ENCODE measurements at places on chromosomes 2 and 18.

DNA sequence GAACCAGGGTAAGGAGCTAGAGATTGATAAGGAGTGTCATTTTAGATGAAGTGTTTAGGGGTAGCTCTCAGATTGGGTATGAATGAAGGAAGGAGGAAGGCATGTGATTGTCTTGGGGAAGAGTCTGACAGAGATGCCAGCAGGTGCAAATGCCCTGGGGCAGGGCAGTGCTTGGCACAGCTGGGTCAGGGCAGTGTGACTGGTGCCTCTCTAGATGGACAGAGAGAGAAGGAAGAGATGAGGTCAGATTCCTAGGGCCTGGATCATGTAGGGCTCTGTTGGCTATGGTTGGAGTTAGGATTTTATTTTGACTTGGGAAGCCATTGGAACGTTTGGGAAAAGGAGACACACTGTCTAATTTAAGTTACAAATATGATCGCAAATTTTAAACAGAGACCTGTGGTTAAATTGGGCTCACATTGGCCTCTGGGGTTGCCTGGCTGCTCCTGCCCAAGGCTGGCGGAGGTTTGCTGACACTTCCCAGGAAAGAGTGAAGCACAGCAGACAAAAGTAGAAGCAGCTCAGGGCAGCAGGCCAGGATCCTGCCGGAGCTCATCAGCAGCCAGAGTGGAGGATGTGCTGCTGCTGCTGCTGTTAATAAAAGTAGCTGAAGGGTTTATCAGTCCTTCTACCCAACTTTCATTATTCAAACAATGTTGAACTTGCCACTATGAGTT, 32.7 kb upstream of the FHL2 start:
- no peak for DNase-seq

- DNase-seq, result no peak
These were observed 165.5 kb upstream of the HAAO start for GRCh38 chr2:42957861-42958301.

GRCh38 chr2:105487142-105488069, 88.6 kb upstream of the FHL2 start:
- no peak for DNase-seq

GRCh38 chr2:38601463-38602135, 1.1 kb downstream of the HNRNPLL start:
- DNase-seq, result no peak

- no peak for DNase-seq
These were observed 501.1 kb downstream of the CNTNAP5 start for GRCh38 chr2:124526221-124526620.

DNA sequence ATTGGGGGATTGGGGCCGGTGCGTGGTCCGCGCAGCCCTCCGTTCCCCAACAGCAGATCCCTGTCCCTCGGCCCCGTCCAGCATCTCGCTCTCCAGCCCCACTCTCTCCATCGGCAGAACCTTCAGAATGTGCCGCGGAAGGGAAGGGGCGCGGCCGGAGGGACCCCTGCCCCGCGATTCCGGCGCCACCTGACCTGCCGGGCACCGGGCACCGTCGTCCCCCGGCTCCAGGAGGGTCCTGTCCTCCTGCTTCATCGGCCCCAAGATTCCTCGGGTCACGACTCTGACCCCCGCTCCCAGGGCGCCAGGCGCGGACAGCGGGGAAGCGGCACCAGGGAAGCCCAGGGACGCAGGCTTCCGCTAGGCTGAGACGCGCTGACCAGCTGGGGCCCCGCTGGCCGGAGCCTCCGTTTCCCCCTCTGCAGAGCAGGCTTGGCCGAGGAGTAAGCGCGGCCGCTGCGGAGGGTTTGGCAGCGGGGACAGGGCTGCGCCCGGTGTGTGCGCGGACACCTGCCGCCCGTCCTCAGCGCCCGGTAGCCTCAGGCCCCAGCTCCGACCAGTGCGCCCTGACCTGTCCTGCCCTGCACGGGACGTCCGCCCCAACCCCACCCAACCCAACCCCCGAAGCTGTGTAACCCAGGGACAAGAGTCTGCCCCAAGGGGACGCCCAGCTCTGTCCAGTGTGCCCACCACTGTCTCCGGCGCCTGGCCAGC, 16.8 kb upstream of the BOK start:
- no peak for DNase-seq

DNA sequence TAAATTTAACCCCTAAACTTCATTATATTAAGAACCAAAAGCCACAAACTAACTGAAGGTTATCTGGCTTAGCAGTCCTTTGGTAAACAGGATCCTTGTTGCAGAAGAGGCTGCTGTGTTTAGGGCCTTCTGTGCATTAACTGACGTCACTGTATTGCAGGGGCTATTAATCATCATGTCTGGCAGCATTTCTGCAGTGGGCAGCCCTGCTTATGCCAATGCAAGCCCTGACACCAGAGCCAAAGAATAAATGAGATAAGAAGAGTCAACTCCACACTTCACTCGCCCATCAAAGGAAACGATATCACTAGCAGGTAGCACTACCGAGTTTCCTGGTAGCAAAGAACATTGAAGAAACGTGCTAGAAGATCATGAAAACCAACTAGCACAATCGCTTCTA, 110.6 kb downstream of the PLEKHM3 start:
- DNase-seq, result no peak

Data from stimulated activated CD8-positive, alpha-beta memory T cell treated with anti-CD3 and anti-CD28 coated beads, Interleukin-7, amount 100 ng/mL, for 48 hours (primary cell).